ENCODE measurements at places on chromosomes 11 and 22.

- no peak for DNase-seq
Measured at GRCh38 chr11:134063124-134063495, 5.8 kb upstream of the JAM3 start.

DNA sequence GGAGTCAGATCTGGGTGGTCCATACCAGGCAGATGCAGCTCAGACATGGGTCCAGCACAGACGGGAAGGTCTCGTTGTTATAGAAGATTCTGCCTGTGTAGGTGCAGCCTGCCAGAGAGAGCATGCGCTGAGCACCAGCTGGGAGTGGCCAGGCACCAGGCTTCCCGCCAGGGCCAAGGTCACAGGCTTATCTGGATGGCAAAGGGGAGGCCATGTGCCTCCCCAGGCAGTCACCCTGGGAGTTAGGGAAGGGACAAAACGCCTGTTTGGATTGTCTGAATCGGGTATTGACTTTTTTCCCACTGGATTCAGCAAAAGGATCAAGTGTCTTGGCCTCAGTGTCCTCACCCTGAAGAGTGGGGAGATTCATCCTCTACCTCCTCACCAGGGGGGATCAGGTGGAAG is 26.5 kb downstream of the PGA5 start:
- no peak for DNase-seq

DNA sequence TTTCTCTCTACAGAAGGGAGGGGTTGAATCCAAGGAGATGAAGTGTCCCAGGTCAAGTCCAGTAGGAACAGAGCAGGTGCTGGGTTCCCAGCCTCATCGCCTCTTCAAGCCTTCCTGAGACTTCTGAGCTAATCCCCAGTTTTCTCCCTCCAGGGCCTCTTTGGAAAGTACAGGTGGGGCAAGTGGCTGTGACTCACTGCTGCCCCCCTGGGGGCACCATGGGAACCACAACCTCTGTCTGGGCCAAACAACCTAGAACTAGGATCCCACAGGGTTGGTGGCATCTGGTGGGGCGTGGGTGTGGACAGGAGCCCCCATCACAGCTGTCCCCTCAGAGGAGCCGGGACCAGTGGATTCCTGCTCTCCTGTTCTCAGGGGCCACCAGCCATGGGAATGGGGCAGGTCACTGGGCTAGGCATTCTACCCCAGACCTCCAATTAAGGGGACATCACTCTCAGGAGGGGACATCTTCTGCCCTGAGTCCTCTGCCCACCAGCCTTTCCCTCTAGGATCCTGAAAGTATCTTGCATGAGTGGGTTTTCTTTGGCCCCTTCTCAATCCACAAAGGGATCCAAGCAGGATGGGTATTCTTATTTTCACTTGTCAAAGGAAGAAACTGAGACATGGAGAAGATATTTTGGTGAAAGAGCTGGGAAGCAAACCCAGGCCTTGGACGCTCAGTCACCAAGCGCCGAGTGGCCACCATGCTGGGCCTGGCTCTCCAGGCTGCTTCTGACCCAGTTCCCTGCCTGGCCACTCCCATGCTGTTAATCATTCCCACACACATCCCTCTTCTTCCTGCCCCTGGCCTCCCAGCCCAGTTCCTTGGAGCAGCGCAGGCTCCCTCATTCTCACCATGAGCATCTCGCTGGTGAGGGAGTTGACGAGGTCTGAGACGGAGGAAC is 23.8 kb downstream of the LRRC10B start:
- DNase-seq, result no peak

GRCh38 chr11:13104619-13105236 is 95.6 kb downstream of the RASSF10 start:
- no peak for DNase-seq

GRCh38 chr11:108589136-108589535 is 4.4 kb downstream of the EXPH5 start:
- DNase-seq, result no peak

GRCh38 chr11:90434858-90435257 is 212.0 kb upstream of the CHORDC1 start:
- DNase-seq, result no peak

- DNase-seq, result peak; percentile 92
Measured at GRCh38 chr11:126082251-126083109, 19.8 kb upstream of the CDON start.

- DNase-seq, result no peak
Measured at GRCh38 chr11:87265979-87266378, 228.2 kb downstream of the TMEM135 start.

GRCh38 chr11:73760135-73760678 is 667 bp downstream of the RAB6A start:
- DNase-seq, result peak; percentile 38

DNA sequence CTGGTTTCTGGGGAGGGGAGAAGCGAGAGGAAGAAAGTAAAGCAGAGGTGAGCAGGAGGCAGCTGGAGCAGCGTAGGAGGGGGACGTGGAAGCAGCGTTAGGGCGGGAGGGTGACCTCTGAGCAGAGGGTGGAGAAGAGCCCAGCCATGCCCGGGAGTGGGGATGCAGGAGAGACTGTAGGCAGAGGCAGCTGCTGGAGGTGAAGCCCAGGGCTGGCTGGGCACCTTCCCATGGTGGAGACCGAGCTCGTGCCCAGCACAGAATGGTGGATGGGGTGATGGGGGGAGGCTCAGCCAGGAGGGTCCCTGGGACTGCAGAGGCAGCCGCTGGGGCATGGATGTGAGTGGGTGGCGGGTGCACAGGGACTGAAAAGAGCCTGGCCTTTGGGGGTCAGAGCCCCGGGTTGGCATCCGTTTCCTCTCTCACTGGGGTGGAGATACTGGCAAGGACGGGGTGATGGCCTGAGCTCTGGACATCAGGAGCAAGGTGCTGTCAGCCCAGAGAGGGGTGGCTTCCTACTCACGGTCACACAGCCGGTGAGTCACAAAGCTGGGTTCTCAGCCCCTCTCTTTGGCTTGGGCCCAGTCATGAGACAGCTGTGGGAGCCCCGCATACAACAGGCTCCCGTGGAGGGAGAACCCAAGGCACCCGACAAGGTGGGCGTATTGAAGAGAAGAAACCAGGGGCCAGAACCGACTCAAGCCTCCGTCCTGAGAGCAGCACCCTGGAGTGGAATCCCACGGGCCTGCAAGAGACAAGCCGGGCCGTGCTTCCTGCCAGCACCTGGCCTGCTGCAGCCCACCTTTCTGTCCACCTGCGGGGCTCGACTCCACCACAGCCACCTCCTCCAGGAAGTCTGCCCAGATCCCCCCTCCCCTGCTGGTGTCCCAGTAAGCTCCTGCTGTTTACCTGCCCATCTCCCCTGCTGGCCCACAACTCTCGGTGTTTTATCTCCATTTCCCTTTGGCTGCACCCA is 45.8 kb upstream of the FGF3 start:
- DNase-seq, result no peak

GRCh38 chr11:131137046-131137445 is 220.8 kb upstream of the SNX19 start:
- DNase-seq, result no peak

DNA sequence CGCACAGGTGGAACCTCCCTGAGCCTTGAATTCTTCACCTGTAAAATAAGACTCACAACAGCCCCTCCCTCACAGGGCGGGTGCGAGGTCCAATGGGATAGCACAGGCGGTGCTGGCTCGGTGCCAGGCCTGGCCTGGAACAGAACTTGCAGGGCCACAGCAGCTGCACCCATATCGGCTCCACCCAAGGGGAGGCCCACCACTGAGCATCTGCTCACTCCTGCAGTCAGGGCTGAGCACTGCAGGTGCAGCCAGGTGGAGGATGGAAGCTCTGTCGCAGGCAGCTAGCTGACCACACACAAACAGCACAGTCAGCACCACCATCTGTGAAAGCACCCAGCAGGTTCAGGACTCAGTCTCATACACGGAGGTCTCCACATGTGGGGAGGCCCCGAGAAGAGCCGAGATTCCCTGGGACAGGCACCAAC is 19.6 kb downstream of the VPS37C start:
- DNase-seq, result no peak

DNA sequence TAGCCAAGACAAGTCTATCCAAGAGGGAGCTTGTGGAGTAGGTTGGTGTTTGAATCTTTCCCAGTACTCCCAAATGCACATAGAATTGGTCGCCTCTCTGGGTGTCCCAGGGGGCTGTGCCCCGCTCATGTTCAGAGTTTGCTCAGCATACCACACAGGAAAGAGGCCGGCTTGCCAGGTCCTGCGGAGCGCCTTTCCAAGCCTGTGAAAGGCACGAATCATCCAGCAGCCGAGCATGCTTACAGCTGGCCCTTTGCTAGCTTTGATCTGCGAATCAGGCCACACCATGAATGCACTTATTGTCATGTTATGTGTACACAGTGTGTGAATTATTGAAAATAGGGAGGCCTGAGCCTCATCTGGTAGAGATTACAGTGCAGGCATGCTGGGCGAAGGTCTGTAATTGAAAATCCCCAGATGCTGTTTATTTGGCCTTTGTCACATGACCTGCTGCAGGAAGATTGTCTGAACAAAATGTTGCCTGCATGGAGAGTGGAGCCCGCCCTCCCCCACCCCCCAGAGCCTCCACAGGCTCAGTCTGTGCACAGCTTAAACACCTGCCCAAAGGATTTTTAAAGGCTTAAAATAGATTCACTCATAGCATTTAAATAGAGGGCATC is 163.3 kb upstream of the RASSF10 start:
- no peak for DNase-seq

DNA sequence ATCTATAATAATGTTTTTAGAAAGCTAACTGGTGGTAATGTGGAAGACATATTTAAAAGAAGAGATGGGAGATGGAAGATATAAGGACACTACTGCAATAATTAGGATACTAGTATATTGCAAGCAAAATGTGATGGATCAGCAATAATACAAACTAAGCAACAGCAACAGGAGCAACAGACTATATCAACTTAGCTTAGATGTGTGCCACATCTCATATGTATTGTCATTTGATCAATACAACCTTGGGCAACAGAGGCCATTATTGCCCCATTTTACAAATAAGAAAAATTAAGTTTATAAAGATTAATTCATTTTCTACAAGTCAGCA is 4.2 kb downstream of the FCHSD2 start:
- DNase-seq, result no peak

DNA sequence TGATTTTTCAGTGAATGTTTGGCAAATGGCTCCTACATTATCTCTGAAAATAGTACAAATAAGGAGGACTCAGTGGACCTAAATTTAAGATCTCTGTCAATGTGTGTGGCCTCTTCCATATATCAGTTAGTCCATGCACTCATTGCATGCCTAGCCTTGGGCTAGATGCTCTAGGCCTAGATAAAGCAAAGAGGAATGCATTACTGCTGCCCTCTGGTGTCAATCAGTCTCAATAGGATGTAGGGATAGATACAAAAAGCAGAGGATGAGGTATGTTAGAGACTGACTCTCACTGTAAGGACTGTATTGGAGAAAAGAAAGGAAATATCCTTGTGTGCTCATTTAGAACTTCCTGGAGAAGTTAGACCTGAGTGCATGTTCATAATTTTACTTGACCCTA is 42.0 kb downstream of the MS4A2 start:
- no peak for DNase-seq

- no peak for DNase-seq
Measured at GRCh38 chr22:42974223-42974622, 40.7 kb downstream of the PACSIN2 start.

DNA sequence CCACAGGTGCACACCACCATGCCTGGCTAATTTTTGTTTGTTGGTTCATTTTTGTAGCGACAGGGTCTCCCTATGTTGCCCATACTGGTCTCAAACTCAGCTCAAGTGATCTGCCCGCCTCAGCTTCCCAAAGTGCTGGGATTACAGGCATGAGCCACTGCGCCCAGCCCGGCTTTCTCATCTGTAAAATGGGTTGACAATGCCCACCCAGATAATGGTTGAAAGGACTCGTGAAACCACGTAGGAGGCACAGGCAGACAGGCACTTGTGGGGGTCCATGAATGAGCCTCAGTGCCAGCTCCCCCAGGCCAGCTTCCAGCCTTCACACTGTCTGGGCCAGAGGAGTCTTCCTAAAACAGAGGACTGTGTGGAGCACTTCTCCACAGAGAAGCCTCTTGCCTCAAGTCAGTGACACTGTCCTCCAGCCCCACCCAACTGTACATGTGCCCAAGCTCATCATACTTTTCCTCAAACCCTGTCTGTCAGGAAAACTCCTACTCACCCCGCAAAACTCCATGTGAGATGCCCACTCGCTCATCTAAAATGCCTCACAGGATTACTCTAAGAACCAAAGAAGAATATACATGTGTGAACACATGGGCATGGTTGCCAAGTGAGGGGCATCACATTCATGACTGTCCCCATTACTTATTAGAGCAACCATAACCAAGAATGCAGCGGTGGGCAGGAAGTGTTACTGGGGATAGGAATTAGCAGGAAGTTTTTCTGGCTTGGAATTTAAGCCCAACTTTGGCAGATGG is 32.1 kb upstream of the WNT7B start:
- no peak for DNase-seq

DNA sequence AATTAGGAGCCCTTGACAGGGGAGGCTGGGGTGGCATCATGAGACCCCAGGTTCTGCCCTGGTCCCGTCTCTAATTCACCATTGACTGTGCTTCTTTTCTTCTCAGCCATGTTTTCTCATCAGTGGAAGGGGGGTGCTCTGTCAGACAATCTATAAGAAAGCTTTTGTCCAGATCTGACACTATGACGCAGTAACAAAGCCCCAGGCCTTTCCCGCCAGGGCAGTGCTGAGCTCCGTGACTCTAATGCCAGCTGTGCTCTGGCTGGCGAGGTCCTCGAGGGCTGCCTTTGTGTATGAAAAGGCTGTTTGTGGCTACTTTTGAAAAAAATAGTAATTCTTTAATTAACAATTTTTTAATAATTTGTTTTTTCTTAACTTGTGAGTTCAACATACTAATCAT is 3.2 kb downstream of the CD6 start:
- no peak for DNase-seq

GRCh38 chr22:49550766-49551362 is 276.8 kb downstream of the BRD1 start:
- DNase-seq, result no peak

- no peak for DNase-seq
Measured at GRCh38 chr11:94494126-94494680, 419 bp downstream of the ANKRD49 start.

- DNase-seq, result no peak
Measured at GRCh38 chr11:108873941-108874340, 209.1 kb downstream of the DDX10 start.

DNA sequence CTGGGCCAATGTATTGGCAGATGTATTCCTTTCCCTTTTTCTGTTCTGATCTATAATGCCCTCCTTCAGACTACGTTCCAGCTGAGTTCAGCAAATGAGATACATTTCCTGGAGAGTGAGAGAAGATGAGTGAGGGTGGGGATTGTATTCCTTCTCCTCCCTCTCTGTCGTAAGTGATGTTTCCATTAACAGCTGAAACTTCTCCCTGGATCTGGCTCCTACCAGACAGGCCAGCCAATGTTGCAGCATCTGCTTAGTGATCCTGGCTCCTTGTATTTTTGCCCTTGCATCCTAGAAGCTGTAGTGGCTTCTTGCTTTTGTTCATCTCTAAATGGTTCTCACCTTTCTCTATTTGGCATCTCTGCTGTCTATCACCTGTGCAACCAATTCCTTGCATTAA is 48.2 kb upstream of the MTMR2 start:
- no peak for DNase-seq

All from anterior cingulate cortex (tissue), 58 donors.